Lung (tissue), 17 donors: ENCODE measurements at places on chromosomes 2 and 18. TPM values are rescaled to one million over a fixed set of nuclear protein-coding genes. Genes with fewer than 3 reads are reported as not detected.

Gene ABCG5
- total RNA-seq: not detected

Gene UPP2
- total RNA-seq: not detected

Gene VIT
- 0.94 TPM for total RNA-seq

GRCh38 chr18:50816419-50817166 lies 3.2 kb downstream of the MRO start:
- DNase-seq: peak; percentile 12
- H3K4me1 ChIP-seq: peaks cover 23% of the 10 kb centered on the region
- no peak overlapping the region for H3K27ac ChIP-seq
- H3K27me3 ChIP-seq: peaks cover 2% of the 10 kb centered on the region

DNA sequence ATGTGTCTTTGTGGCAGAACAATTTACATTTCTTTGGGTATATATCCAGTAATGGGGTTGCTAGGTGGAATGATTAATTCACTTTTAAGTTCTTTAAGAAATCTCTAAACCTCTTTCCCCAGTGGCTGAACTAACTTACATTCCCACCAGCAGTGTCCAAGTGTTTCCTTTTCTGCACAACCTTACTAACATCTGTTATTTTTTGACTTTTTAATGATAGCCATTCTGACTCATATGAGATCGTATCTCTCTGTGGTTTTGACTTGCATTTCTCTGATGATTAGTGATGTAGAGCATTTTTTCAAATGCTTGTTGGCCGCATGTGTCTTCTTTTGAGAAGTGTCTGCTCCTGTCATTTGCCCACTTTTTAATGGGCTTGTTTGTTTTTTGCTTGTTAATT lies 43.1 kb upstream of the PTH2R start:
- H3K27me3 ChIP-seq: no peaks in the 10 kb centered on the region
- no peak overlapping the region for H3K4me3 ChIP-seq
- no peak overlapping the region for H3K27ac ChIP-seq
- H3K4me1 ChIP-seq: no peaks in the 10 kb centered on the region
- peaks cover 5% of the 10 kb centered on the region for H3K36me3 ChIP-seq

DNA sequence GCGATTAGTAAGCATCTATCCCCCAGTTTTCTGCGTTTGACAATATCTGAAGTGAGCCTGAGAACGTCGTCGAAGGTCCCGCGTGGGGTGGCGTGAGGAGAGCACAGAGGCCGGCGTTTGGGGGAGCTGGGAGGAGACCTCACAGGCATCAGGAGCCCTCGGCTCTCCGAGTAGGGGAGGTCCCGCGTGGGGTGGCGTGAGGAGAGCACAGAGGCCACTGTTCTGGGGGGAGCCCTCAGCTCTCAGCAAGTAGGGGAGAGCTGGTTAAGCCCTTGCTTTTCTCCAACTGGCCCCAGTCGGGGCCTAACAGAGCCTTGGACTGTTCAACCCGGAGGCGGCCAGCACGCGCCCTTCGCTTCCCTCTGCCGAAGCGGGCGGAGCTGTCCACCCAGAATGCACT lies 134.3 kb downstream of the NFATC1 start:
- no peaks in the 10 kb centered on the region for H3K4me1 ChIP-seq
- no peak for DNase-seq
- no peak overlapping the region for H3K4me3 ChIP-seq
- H3K36me3 ChIP-seq: no peaks in the 10 kb centered on the region
- no peaks in the 10 kb centered on the region for H3K27me3 ChIP-seq

GRCh38 chr2:240865391-240865790 lies 3.2 kb upstream of the AGXT start:
- no peaks in the 10 kb centered on the region for H3K4me1 ChIP-seq
- no peaks in the 10 kb centered on the region for H3K36me3 ChIP-seq
- no peaks in the 10 kb centered on the region for H3K27me3 ChIP-seq

DNA sequence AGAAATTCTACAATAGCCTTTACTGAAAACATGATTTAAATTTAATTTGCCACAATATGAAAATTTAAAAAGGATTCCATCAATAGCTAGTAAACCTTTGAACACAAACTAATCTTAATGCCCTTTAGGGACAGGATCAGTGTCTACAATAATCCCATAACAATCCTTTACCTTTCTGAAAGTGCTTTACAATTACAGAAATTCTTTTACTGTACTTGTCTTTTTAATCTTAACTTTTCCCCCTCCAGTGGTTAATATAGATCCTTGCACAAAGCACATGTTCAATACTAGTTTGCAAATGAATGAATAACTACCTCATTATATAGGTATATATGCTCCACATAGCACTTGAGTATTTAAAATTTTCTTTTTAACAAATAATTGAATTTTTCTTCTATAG lies 122.6 kb downstream of the PLEKHA3 start:
- DNase-seq: no peak
- no peak overlapping the region for H3K4me3 ChIP-seq
- no peak overlapping the region for H3K27ac ChIP-seq
- H3K36me3 ChIP-seq: peaks cover 63% of the 10 kb centered on the region
- H3K27me3 ChIP-seq: no peaks in the 10 kb centered on the region
